NCI-H2029 treated with DMSO at 0.1 percent for 48 hours (cell line): ENCODE measurements at places on chromosomes 3 and 15.
A peak's percentile ranks its signal among the peaks of the same experiment; 100 is the strongest.

- no peak for DNase-seq
Observed at GRCh38 chr15:91950631-91951329, 97.3 kb downstream of the SLCO3A1 start.

DNA sequence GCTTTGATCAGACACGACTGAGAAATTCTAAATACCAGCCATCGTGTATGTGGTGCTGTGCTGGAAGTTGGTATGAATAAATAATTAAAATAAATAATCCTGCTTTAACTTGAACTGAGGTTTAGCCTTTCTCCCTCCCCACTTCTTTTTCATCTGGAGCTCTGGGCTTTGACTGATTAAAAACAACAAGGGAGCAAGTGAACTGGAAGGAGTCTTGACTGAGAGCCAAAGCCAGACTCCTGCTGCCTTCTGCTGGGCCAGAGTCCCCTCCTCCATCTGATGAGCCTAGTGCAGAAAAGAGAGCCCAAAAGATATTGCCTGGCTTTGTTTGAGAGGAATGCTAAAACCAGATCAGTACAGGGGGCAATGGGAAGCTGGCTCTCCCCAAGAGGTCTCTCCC, 96.0 kb downstream of the CCNL1 start:
- DNase-seq = no peak

DNA sequence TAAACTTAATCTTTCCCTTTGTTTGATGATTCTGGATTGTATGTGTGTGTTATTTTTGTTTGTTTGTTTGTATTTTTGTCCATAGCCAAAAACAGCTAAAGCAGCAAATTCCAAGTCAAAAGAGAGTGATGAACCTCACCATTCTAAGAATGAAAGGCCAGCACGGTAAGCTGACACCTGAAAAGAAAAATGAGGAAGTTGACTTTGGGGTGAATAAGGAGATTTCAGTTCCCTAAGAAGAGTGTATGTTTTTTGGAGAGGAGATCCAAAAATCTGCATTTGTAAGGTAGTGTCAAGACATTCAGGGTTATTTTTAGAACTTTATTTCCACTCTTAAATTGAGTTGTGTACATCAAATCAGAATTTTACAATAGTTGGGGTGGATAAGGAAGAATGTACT, 52.3 kb upstream of the UTS2B start:
- DNase-seq = no peak

- DNase-seq = no peak
Observed at GRCh38 chr15:25635191-25635590, 196.4 kb upstream of the UBE3A start.

DNA sequence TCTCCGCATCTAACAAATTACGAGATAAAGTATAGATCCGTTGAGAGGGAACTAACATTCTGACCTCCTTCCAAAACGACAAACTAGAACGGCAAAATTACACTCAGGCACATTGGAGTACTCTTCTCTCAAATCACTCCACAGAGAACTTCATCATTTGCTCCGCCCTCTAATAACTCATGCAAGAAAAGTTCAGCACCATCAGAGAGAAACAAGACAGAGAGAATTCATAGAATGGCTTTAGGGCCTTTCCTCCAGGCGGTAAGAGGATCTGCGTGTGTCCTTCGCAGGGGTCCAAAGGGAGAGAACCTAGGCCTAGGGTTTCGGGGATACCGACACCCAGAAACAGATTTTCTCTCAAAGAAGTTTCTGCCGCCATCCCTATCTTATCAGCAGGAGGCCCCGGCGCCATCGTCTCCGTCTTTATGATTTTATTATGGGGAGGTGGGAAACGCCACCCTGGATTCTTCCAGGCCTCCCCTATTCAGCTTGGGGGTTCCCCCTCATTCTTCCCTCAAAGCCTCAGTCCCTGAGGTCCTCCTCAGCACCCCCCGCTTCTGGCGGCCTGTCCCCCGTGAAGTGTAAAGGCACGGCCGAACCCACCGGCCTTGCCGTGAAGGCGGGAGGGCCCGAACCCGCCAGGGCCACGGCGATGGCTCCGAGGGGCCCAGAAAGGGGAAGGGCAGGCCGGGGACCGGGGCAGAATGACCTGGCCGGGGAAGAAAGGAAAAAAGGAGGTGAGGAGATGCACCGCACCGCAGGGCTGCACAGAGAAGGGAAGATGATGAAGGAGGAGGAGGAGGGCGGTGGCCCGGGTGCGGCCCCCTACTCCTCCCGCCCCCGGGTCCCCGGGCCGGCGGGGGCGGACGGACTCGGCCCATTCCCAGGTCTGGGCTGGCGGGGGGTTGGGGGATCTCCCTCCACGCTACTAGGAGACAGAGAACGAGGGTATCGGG, 768 bp downstream of the UBXN7 start:
- no peak for DNase-seq

DNA sequence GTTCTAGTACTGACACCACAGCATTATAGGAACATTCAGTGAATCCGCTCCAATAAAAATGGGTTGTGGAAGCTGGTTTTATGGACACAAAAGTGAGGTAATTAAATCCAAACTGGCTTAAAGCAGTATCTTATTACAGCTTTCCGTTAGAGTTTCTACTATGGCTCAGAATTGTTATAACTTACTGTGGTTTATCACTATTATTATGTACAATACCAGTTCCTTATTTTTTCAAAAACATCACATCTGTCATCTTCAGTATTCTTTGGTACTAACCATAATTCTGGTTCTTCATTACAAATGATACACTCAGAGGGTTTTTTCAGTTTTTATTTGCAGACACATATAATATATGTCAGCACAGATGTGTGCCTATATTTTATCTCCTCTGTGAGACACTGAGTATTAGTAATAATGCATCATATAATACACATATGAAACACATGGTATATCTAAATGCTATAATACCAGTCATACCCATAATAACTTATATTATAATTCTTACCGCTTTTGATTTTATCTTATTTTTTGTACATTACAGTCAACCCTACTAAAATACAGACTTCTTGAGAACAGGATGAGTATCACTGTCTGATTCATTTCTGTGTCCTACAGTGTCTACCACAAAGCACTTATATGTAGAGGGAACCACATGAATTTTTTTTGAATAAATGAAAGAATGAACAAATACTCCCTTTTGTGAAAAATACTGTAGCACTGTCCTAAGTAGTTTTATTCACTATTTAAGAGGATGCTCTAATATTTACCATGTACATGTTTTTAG, 39.0 kb downstream of the CMSS1 start:
- no peak for DNase-seq

DNA sequence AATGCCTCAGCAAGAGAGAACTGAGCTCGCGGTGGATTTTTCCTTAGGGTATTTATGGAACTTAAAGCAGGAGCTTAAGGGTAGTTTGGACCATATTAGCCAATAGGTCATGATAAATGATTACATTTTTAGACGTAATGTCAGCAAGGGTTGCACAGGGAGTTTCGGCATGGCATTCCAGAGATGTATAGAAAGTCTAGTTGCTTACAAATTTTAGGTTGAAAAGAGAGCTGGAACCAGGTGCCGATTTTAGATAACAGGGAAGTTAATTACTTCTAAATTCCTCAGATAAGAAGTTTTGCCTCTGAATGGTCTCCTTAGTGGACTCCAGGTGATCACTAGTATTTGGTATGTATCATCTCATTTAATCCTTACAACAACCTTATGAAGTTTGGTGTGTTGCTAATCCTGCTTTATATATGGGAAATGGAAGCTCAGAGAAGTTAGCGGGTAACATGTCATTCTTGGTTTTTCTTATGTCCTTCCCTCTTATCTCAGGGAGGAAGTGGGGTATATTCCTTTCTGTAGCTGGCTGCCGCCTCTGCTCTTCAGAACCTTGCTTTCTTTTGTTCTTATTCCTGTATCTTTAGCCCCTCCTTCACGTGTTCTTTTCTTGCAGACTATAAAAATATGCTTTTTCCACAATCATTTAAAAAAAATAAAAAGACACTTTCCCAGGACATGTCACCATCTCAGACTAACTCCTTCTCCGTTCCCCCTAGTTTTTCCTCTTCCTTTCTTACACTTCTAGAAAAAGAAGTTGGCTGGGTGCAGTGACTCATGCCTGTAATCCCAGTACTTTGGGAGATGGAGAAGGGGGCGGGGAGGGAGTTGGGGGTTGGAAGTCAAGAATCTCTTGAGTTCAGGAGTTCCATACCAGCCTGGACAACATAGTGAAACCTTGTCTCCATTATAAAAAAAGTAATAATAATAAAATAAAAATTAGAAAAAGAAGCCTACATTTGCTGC, 25.7 kb downstream of the IQGAP1 start:
- DNase-seq = no peak

- no peak for DNase-seq
Observed at GRCh38 chr15:48265135-48265534, 59.0 kb downstream of the SLC12A1 start.

DNA sequence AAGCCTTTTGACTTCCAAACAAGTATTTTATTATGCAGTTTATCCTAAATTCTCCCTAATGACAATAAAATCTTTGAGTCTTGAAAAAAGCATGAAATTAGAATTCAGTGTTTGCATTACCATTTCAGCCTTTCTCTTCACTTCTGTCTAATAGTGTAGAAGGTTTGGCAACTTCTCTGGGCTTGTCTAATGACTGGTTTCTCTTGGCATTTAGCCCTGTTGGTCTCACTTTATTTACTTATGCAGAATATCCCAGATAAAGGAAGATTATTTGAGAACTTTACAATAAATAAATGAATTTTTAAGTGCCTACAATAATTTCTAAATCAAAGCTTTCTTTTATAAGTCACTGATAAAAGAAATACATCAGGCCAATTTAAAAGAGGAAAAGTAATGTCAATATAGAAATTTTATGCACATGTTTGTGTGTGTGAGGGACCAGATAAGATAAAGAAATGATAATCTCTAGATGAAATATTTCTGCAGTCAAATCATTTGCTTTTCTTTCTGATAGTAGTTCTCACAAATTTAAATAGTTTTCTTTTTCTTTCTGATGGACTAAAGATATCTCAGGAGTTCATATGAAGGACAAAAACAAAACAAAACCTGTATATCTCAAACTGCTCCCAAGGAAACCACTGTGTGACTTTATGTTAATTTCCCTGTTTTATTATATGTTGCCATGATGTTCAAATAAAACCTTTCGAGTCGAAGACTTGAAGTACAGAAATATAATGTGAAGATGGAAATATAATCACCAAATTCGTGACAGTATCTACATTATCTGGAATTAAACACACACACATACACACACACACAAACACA, 533.1 kb upstream of the CBLB start:
- no peak for DNase-seq

DNA sequence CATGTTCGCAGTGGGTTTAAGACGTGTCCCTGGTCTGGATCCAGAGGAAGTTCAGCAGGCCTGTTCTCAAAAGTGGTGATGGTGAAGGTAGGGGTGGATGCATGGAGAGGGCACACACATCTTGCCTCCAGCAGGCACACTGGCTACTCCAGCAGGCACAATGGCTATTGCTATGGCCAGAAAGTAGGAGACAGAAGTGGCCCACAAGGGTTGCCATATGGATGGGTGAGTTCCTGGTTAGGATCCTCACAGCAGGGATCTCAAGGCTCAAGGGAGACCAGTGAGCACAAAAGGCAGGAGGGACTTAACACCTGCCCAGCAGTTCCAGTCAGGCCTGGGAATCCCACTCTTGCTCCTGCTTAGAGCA, 107.9 kb downstream of the LRIG1 start:
- no peak for DNase-seq

DNA sequence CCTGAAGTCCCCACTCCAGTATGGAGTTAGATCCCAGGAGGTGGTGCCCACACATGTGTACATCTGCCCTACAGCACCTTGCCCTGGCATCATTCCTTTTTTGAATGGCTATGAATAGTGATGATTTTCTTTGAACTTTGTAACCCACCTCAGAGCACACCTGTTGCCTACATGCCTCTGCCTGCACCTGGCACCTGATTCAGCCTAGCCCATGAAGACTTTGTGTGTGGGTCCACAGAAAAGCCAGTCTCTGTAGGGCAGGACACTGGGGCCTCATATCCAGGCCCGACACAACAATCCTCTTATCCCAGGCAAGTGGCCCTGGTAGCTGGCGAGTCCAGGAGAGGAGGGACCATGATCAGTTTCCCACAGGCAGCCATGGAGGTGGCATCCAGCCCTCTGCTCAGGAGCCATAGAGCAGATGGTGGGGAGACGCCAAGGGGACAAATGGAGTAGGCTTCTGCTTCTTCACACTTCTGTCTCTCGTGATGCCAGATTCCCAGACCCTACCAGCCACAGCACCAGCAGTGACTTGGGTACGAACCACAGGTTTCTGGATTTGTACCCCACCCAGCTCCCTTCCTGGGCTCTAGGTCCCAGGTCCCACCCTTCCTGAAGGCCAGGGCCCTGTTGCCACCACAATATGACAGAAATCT, 230.7 kb downstream of the UACA start:
- DNase-seq = no peak

DNA sequence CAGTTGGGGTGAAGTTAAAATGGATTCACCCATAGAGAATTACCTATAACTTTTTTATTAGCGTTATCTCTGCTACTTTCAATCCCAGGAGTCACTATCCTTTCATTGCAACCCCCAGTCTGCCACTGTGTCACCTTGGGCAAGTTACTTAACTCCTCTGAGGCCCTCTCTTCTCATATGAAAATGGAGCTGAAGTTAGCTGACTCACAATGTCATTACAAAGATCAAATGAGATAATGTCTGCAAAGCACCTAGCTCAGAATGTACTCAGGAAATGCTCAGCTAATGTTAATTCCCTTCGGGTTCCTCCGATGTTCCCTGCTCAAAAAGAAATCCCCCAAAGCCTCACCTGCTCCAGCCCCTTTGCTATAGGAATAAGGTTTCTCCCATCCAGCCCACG, 50.0 kb downstream of the TRIM42 start:
- no peak for DNase-seq

DNA sequence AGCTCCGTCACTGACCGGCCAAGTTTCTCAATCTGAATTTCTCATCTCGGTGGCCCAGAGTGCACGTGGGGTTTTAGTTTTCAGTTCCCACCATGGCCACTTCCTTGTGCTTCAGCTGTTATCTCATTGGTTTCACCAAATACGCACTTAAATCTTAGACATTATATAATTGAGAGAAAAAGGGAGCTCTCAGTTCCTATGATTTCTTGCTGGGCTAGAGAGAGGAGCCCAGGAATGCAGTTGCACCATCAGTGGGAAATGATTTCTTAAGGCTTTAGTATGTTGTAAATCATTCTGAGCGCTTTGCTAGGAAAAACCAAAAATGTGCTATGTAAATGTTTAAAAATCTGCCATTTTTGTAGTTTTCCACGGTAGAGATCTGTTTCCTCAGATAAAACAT, 53.2 kb downstream of the OXNAD1 start:
- DNase-seq = no peak

DNA sequence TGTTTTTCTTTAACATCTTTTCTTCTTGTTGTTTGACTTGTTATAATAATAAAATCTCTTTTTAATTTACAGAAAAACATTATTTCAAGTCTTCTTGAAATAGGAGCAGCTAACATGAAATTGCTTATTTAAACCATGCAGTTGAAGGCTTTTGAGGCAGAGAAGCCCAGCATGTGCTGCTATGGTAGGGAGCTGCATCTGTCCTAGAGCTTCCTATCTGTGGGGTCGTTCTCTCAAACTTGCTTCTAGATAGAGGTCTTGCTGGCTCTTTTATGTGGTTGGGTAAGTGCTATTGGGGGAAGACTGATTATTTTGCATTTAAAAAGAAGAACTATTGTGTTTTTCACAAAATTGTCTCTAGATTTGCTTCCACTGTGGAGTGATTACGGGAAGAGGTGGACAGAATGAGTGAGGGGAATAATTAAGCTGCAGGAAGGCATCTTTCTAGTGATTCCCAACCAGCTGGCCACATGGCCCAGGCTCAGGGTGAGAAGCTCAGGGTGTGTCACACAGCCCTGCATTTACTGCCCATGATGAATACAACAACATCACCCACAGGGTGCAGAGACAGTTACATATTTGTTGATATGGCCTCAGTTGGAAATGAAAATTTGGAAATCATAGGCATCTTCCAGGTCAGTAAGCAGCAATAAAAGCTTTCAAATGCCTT, 98.7 kb downstream of the CHST2 start:
- DNase-seq = no peak

- peak; percentile 31 for DNase-seq
Observed at GRCh38 chr3:143770391-143770790, 77.9 kb downstream of the SLC9A9 start.
